ENCODE measurements at places on chromosomes 7 and 10.

GRCh38 chr7:127983804-127984332 lies 47.4 kb downstream of the LRRC4 start:
- DNase-seq, result no peak

GRCh38 chr7:36547416-36547815 lies 157.8 kb downstream of the ANLN start:
- no peak for DNase-seq

GRCh38 chr10:16384021-16384420 lies 52.8 kb upstream of the PTER start:
- no peak for DNase-seq

GRCh38 chr10:48455392-48456151 lies 149.1 kb downstream of the MAPK8 start:
- DNase-seq, result peak; percentile 5

DNA sequence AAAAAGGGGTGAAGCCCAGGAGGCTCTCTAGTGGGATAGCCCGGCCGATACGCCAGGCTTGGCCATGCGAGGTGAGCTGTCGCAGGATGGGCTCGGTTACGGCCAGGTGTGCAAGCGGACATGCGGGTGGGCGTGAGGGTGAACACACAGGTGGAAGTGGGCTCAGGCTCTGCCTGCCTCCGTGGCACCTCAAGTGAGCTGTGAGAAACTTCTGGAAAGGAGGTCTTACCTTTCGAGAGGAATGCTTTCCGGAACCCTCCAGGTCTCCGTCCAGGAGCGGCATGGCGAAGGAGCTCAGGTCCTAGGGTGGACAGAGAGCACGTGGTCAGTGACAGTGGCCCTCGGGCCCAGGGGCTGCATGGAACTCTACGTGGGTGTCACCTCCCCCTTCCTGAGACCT lies 90.7 kb downstream of the PRKAG2 start:
- no peak for DNase-seq

DNA sequence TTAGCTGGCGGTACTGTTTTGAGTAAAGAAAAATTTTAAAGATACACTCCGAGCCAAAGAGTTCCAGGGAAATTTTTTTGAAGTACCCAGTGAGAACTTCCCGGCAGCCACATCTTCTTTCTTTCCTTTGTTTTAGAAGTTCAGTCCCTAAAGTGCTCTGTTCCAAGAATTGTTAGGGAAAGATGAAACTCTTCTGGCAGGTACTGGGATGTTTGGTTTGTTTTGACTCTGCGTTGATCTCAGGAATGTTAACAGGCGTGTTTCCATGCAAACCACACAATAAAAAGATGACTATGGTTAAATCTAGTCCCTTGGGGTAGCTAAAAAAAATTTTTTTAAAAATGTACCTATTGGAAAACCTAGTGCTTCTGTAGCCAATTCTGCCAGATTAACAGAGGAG lies 224.7 kb upstream of the PHYHIPL start:
- DNase-seq, result no peak

- no peak for DNase-seq
These were observed 17.8 kb upstream of the PCBD1 start for GRCh38 chr10:70906031-70906783.

DNA sequence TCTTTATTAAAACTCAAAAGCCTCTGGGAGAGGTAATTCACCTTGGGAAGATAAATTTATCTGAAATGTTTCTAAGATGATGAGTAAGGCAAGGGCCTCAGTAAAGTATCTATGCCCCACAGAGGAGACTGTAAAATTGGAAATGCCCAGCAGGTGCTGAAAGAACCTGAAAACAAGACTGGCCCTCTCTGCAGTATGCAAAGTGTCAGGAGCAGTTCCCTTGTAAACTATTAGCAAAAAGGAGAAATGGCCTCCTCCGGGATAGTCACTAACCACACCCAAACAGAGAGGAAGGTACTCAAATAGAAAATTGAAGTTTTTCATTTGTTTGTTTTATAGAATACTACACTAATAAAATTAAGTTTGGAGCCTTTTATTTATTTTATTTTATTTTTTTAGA lies 81.2 kb downstream of the FZD1 start:
- DNase-seq, result no peak

GRCh38 chr10:65751896-65752295 lies 1173.9 kb upstream of the LRRTM3 start:
- no peak for DNase-seq

DNA sequence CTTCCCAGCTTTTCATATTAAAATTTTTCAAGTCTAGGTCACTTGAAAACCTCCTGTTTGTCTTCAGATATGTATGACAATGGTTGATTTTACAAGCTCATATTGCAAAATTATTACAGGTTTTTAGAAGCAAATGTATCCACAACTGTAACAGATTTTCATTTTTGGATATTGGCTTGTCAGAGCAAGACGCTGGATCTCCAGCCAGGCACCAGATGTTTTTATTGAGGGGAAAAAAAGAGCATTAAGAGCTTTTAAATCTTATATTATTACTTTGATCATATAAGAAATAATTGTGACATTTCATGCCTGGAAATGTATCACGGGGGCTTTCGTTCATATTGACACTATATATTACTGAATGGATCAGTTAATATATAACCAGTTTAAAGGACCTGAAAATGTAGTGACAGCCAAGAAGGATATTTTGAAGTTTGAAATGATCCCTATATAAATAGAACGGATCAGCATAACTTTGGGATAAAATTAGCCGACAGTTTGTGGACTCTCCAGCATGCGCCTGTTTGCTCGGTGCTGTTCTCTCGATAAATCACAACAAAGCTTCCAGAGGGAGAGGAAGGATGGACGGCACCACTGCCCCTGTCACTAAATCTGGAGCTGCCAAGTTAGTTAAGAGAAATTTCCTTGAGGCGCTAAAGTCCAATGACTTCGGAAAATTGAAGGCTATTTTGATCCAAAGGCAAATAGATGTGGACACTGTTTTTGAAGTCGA lies at the start of gene ASB4:
Gene ASB4 (plus strand): TSS at position 553 of the 733 bp plus-strand sequence. CDS start 29 bp downstream, at position 582.
- DNase-seq, result no peak

DNA sequence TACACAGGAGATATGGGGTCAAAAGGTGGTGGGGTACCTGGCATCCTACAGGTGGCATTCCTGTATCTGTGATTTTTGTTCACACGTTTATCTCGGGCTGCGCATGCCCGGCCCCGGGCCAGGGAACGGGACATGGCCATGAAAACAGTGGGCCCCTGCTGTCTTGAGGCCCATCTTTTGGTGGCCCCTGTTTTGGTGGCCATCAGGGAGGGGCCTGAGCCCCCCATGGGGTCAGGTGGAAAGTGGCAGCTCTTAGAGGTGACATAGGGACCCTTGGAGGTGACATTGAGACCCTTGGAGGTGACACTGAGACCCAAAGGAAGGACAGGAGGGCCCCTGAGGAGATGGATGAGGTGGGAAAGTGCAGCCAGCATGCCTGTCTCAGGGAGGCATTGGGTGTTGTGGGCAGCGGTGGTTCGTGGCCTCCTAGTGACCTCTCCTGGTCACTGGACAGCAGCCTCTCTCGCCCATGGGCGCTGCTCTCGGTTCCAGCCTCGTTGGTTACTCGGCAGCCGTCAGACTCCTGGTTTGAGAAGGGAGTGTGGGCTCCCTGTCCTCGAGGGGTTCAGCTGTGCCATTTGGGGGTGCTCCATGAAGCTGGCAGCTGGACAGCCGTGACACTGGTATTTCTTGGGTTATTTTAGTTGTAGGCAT lies 39.9 kb downstream of the INPP5A start:
- no peak for DNase-seq

- DNase-seq, result no peak
These were observed 13.8 kb downstream of the GRK5 start for GRCh38 chr10:119221201-119221600.

DNA sequence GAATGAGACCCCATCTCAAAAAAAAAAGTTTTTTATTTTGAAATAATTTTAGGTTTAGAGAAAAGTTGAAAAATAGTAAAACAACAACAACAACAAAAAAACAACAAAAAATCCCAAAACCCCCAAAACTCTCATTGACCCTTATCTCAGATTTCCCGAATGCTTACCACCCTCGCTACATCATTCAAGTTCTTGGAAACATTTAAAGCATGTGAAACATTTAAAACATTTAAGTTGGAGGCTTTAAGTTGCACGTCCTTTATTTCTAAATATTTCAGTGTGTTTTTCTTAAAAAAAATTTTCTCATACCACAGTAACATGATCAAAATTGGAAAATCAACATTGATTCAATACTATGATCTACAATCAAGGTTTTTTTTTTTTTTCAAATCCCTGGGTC lies 382 bp upstream of the ARMS2 start:
- DNase-seq, result no peak

DNA sequence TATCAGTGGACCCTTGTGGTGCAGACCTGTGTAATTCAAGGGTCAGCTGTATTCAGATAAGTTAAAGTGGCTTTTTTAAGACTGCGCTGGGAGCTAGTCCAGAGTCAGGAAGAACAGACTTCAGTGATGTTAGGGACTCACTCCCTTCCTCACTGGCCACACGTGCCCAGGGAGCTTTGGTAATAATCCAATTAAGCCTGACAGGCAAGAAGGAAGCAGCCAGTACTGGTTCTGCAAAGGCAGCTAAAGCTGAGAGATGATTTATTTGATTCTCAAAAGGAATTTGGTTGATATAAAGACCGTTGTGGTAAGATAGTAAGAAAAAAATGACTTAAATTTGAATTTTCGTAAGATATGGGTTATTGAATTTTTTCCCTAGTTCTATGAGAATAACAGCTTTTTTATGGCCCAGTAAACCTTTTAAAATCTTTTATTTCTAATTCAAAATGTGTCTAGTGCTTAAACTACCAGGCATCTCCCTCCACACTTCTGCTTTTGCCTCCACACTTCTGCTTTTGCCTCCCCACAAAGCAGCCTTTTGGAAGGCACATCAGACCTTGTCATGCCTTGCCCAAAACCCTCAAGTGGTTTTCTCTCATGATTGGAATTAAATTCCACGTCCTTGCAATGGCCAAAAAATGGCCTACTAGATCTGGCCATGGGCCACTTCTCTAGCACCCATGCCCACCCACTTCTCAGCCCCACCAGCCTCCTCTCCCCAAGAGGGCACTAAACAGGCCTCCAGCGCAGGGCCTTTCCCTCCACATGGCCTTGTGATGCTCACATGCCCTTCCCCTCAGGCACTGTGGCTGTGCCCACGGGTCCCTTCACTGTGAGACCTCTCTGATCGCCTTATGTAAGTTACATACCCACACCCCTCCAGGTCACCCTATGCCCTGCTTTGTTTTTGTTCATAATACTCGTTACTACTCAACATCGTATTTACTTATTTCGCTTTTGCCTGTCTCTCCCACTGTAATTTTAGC lies 92.5 kb downstream of the POU6F2 start:
- DNase-seq, result no peak

DNA sequence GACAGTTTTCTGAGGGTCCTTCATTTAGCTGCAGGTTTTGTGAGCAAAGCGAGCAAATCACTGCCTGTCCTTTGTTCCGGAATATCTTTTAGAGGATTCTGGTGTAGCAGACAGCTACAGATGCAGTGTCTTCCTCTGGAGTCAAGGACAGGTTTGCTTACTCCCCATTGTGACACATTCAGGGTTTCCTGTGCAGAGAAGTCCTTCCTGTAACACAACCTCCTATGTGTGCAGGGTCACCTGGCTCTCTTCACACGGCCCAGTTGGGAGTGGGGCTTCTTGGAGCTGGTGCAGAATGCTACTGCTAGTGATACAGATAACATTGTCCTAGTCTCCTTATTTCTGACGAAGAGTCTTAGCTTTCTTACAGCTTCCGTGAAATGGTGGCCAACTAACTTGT lies 47.9 kb downstream of the RBM33 start:
- no peak for DNase-seq

GRCh38 chr10:132957981-132958882 lies 15.9 kb upstream of the CFAP46 start:
- DNase-seq, result no peak

DNA sequence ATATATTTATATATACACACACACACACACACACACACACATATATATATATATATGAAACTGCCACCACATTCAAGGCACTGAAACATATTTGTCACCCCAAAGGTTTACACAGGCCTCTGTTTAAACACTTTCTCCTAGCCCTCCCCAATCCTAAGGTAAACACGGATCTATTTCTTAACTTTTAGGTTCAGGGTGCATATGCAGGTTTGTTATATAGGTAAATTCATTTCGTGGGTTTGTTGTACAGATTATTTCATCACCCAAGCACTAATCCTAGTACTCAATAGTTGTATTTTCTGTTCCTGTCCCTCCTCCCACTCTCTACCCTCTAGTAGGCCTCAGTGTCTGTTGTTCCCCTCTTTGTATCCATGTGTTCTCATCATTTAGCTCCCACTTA lies 305.0 kb downstream of the GPR37 start:
- DNase-seq, result no peak

DNA sequence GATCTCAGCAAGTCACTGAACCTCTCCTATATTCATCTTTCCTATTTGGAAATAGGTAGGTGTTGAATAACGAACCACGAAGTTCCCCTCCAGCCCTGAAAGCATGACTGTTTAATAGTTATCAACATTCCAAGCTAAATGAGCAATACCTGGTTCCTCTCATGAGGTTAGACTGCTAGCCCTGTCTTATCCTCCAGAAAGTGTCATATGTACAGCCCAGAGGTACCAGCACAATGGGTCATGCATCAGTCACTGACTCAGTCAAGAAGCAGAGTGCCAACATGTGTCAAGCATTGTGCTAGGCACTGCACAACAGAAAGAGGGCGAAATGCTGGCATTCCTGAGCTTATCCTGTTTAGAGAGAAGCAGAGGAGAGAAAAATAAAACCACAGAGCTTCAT lies 70.0 kb downstream of the AMPH start:
- DNase-seq, result no peak

GRCh38 chr7:112580717-112581435 lies 100.1 kb downstream of the LSMEM1 start:
- no peak for DNase-seq

DNA sequence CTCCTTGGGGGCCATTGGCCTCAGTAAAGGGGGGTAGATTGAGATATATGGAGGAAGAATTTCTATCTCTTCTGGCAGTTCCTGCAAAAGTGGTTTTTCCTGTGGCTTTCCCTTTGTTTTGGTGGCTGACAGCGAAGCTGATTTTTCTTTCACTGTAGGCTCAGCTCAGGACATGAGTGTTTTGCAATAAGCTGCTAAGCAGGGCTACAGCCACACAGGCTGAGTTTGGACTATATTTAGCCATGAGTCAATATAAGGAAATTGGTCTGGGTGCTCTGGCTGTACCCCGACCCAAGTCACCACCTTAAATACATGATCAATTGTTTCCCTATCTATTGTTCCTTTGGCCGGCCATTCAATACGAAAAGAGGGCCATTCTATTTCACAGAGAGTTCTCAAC lies 212.7 kb upstream of the KCND2 start:
- no peak for DNase-seq

DNA sequence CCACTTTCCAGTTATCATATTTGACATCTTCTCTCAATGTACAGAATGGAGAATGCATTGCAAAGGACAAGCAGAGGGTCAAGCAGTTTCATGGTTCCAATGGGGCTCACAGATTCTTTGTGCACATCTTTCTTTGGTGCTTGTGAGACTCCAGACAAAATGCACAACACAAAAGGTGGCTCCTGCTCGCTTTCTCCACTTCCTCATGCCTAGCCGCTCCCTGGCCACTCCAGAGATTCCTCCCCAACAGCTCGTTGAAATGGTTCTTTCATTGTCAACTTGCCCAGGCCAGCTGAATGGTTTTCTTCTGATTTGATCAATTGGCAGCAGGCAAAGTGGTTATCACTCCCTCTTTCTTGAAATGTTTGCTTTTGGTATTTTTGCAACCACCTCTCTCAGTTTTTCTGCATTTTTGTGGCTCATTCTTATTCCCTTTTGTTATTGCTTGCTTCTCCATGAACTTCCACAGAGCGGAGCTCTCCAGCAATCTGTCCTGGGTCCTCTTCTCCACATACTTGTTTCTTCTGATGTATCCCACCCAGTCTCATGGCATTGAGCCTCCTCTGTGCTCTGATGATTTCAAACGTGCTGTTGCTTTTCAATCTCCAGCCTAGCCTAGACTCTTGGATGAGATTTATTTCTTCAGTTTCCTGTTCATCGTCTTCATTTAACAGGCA lies 507.8 kb upstream of the MKI67 start:
- DNase-seq, result no peak

Measured in stimulated activated naive CD8-positive, alpha-beta T cell treated with anti-CD3 and anti-CD28 coated beads, Interleukin-15, amount 100 ng/mL, for 72 hours (primary cell).